ENCODE measurements at places on chromosomes 3 and 15.

DNA sequence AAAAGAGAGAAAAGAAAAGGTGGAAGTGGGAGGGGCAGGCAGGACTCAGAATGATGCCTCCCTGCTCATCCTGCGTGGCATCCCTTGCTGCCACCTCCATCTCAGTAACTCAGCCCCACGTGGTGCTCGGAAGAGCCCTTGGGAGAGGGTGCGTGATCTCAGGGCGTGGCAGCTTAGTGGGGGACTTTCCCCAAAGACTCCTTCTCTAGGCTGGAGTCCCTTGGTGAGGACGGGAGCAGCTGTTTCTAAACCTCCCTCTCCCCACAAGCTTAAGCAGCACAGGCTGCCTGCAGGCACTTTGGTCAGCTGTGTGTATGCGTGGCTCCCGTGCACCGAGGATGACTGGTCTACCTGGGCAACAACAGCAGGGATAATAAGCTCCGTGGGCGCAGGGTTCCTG is 7.4 kb upstream of the ANPEP start:
- no peak for DNase-seq

GRCh38 chr15:28930476-28931291 is 44.9 kb downstream of the APBA2 start:
- no peak for DNase-seq

GRCh38 chr3:67710396-67710795 is 56.0 kb upstream of the SUCLG2 start:
- DNase-seq = no peak

- DNase-seq = no peak
Observed at GRCh38 chr3:186208296-186208989, 99.6 kb upstream of the ETV5 start.
